ENCODE measurements at places on chromosomes 7 and 10. TPM values are rescaled to one million over a fixed set of nuclear protein-coding genes. Genes with fewer than 3 reads are reported as not detected.
A peak's percentile ranks its signal among the peaks of the same experiment; 100 is the strongest.

DNA sequence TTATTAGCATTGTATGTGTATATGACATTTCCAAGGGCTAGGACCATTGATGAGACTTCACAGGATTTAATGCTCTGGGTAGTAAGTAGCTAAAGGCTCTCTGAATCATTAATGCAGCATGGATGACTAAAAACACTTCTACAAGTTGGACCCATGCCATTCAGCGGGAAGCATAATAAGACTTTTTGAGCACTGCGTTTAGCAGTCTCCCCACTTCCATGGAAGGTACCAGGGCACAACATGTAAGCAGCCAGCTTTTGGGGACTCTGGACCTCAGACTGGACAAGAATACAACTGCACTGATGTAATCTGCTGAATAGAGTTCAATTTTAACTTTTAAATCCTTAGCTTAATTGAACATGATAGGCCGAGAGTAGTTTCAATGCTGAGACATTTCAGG, 191.7 kb upstream of the IMMP2L start:
- no peak for DNase-seq
- no peak overlapping the region for H3K4me3 ChIP-seq
- no peaks in the 10 kb centered on the region for H3K4me1 ChIP-seq
- no peaks in the 10 kb centered on the region for H3K27me3 ChIP-seq
- H3K36me3 ChIP-seq, result no peaks in the 10 kb centered on the region
- no peak overlapping the region for H3K27ac ChIP-seq

DNA sequence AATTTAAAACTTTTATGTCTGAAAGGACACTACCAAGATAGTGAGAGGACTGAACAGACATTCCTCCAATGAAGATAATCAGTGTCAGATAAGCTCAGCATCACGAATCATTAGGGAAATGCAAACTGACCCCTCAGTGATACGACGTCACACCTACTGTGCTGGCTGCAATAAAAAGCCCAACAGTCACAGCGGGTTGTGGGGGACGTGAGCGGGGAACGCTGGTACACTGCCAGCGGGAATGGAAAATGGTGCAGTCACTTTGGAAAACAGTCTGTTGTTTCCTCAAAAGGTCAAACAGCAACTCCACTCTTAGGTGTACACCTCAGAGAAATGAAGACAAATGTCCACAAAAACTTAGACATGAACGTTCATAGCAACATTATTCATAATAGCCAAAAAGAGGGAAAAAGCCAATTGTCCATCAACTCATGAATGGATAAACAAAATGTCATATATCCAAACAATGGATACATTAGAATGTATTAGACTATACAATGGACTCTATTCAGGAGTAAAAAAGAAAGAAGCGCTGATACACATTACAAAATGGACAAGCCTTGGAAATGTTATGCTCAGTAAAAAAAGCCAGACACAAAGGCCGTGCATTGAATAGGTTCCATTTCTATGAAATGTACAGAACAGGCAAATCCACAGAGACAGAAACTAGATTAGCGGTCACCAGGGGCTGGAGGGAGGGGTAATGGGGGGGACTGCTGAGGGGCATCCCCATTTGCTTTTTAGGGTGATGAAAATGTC, 2.4 kb upstream of the ECHS1 start:
- no peak overlapping the region for H3K27ac ChIP-seq
- no peak overlapping the region for H3K4me3 ChIP-seq
- H3K27me3 ChIP-seq, result no peaks in the 10 kb centered on the region
- H3K4me1 ChIP-seq, result peaks cover 10% of the 10 kb centered on the region

The CHST15 gene
- 47.2 TPM for total RNA-seq

GRCh38 chr10:66045859-66046258, 880.0 kb upstream of the LRRTM3 start:
- no peak overlapping the region for H3K4me3 ChIP-seq
- no peak for DNase-seq
- no peaks in the 10 kb centered on the region for H3K36me3 ChIP-seq
- H3K27me3 ChIP-seq, result no peaks in the 10 kb centered on the region
- no peak overlapping the region for H3K27ac ChIP-seq
- no peaks in the 10 kb centered on the region for H3K4me1 ChIP-seq

DNA sequence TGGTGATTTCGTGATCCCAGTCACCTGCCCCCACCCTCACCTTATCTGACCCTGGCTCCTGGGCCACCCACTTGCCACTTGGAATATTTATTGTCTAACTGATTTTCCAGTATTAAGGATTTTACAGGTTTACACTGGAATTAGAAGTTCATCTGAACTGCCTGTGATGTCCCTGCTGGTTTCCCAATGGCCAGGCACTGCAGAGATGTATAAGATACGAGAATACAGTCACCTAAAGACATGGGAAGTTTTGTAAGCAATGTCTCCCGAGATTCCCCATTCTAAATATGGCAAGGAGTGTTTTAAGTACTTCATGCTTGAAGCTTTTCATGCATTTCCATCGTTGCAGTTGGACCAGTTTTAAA, 592.7 kb downstream of the SDK1 start:
- no peaks in the 10 kb centered on the region for H3K36me3 ChIP-seq
- no peak for DNase-seq
- peaks cover 11% of the 10 kb centered on the region for H3K27me3 ChIP-seq
- no peak overlapping the region for H3K27ac ChIP-seq

The RPEL1 gene
- 0.10 TPM for total RNA-seq

DNA sequence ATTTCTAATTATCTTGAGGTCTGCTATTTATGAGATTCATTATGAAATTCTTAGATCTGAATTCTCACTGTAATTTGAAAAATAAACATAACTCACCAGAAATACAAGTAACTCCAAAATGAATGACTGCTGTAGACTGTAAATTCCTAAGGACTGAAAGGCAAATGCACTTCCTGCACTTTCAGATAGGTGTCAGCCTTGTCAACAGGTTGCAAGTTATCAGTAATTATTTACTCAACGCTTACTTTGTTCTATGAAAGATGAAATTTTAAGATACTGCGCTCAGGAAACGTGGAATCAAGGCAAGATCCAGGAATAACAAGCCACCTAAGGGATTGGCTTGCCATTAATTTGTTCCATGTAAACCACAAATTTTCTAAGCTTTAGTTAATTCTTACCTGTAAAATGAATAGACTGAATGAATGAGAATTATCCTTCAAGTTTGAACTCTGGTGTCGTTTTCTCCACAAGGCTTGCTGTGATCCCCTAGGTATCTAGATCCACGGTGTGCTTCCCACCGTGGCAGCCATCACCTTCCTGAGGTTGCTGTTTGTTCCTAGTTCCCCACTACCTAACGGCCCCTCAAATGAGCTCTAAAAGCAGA, 12.6 kb downstream of the DHX32 start:
- no peaks in the 10 kb centered on the region for H3K4me1 ChIP-seq
- H3K4me3 ChIP-seq, result no peak overlapping the region
- DNase-seq, result peak; percentile 59
- no peaks in the 10 kb centered on the region for H3K27me3 ChIP-seq

DNA sequence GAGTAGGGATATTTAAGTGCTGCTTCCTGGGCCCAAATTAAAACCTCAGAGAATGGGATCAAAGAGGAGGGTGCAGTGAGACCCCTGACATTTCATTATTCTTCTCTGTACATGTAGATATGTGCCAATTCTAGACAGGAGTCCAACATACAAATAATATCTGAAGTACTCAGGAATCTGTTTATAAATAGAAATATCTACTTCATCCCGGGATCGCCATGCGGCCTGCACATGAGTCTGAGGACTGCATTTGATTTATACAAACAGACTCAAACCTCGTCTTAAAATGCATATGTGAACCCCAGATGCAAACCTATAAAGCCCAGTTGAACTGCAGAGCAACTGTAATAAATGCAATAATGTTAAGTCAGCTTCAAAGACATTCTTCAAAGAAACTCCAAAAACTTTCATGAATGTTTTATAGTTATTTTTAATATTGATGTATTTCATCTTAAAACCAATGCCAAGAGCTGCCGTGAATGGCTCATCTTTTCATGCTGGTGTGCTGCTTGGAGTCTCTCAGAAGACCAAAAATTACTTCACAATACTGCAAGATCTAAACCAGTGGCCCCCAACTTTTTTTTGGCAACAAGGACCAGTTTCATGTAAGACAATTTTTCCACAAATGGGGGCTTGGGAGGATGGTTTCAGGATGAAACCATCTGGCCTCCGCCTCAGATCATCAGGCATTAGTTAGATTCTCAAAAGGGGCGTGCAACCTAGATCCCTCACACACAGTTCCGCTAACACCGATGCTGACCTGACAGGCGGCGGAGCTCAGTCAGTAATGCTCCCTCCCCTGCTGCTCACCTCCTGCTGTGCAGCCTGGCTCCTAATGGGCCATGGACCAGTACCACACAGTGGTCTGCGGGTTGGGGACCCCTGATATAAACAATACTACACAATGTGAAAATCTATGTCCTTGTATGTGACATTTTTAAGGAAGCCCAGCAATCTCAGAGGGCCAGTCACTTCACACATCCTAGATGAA, 166.9 kb downstream of the PARD3 start:
- DNase-seq, result no peak
- no peak overlapping the region for H3K4me3 ChIP-seq
- H3K27me3 ChIP-seq, result no peaks in the 10 kb centered on the region
- no peaks in the 10 kb centered on the region for H3K36me3 ChIP-seq
- H3K27ac ChIP-seq, result no peak overlapping the region

DNA sequence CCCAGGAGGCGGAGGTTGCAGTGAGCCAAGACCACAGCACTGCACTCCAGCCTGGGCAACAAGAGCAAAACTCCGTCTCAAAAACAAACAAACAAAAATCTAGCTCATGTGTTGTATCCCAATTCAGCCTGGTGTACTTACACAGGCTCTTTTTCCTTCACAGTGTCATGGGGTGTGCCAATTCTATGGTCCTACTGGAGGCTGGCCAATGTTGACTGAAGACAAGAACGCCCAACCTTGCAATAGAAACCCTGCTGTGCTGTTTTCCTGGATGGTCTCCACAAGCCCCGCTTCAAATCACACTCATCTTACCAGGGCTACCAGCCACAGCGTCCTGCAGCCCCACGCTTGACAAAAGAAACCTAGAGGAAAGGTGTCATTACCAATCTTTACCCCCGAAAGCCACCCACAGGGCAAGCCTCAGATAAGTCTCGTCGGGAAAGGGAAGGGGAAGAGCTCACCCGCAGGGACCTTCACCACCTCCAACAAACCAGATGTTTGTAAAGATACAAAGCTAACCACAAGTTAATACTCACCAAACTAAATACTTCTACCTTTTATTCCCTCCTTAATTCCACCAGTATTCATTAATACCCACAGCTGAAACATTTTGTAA, 64.8 kb downstream of the TNS3 start:
- H3K27me3 ChIP-seq, result no peaks in the 10 kb centered on the region
- no peaks in the 10 kb centered on the region for H3K4me1 ChIP-seq
- H3K27ac ChIP-seq, result no peak overlapping the region
- DNase-seq, result no peak
- H3K4me3 ChIP-seq, result no peak overlapping the region

GRCh38 chr7:124030964-124031363, 1.9 kb downstream of the TMEM229A start:
- H3K27me3 ChIP-seq, result no peaks in the 10 kb centered on the region
- H3K4me3 ChIP-seq, result no peak overlapping the region
- H3K36me3 ChIP-seq, result no peaks in the 10 kb centered on the region

DNA sequence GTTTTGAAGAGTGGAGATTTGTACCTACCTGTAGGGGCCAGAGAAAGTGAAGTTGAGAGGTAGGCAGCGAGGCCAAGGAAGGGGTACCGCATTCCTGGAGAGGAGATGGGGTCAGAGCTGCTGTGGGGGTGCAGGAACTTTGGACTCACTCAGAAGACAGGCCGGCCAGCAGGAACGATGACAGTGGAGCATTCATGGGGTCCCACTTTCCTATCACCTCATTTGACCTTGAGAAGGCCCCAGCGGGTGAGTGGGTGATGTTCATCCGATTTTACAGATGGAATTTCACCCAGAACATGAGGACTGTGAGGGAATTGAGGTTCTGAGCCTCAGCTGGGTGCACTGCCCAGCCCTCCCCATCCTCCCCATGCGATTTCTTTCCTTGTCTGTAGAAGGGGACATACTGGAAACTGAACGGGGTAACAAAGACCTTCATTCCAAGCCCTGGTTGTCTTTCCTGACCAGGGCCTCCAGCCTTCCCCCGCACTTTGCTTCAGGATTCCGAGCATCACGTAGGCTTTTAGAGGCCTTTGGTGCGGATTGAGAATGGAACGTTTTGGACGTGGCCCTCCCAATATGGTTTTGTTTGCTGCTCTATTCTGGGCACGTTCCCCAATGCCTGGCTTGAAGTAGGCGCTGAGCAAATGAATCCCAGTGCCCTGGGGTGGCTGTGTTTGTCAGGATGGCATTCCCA, 87.3 kb downstream of the ADCY1 start:
- no peak overlapping the region for H3K27ac ChIP-seq
- no peak overlapping the region for H3K4me3 ChIP-seq
- no peak for DNase-seq
- no peaks in the 10 kb centered on the region for H3K4me1 ChIP-seq
- no peaks in the 10 kb centered on the region for H3K36me3 ChIP-seq

GRCh38 chr10:28798428-28798955, 121.2 kb downstream of the BAMBI start:
- no peaks in the 10 kb centered on the region for H3K36me3 ChIP-seq
- H3K27ac ChIP-seq, result no peak overlapping the region
- DNase-seq, result no peak

The PRPS1L1 gene
- total RNA-seq, result not detected

- no peaks in the 10 kb centered on the region for H3K36me3 ChIP-seq
- no peaks in the 10 kb centered on the region for H3K27me3 ChIP-seq
- DNase-seq, result no peak
- no peak overlapping the region for H3K27ac ChIP-seq
- H3K4me3 ChIP-seq, result no peak overlapping the region
Measured at GRCh38 chr10:131781076-131781475, 119.7 kb upstream of the PPP2R2D start.

The CLDN12 gene
- total RNA-seq, result 30.6 TPM

- DNase-seq, result no peak
- H3K4me1 ChIP-seq, result no peaks in the 10 kb centered on the region
- no peaks in the 10 kb centered on the region for H3K27me3 ChIP-seq
- H3K4me3 ChIP-seq, result no peak overlapping the region
Measured at GRCh38 chr7:68364886-68365625, 1233.2 kb upstream of the AUTS2 start.

The TAS2R41 gene
- not detected for total RNA-seq

- no peak for DNase-seq
- no peaks in the 10 kb centered on the region for H3K4me1 ChIP-seq
- peaks cover 7% of the 10 kb centered on the region for H3K36me3 ChIP-seq
- H3K27me3 ChIP-seq, result no peaks in the 10 kb centered on the region
Measured at GRCh38 chr10:67923551-67923950, 39.1 kb downstream of the SIRT1 start.

The UFSP1 gene
- 5.6 TPM for total RNA-seq
